Endothelial cell (in vitro differentiated cells): ENCODE measurements at places on chromosomes 6 and 20.

- DNase-seq = no peak
Observed at GRCh38 chr6:166939345-166939744, 17.0 kb downstream of the RNASET2 start.

DNA sequence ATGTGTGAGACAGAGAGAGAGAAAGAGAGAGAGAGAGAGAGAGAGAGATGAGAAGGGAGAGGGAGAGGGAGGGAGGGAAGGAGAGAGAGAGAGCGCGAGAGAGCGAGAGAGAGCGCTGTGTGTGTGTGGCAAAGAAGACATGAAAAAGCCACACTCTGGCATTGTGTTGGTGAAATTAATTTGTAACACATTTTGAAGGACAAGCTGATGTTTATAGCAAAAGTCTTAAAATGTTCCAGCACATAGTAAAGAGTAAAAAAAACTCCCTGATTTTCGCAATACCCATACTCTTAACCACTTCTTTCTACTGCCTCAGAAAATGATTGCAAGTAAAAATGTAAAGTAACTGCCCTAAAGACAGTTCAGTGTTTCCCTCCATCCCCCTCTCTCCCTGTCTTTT, 56.7 kb downstream of the SLC22A1 start:
- DNase-seq = no peak

DNA sequence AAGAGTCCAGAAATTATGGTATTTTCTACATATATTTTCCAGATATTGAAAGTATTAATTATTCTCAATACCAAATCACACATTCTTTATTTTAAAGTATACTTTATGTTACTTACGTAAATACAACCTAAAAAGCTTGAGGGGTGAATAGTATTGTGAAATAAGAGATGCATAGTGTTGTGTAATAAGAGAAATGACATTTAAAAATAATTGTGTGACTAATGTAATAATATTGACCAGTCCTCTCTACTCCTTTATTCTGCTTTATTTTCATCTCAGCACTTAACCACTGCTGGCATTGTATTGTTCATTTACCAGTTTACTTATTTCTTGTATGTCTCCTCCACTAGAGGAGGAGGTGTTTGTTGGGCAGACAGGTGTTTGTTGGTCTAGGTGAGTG, 135.6 kb downstream of the EYA4 start:
- DNase-seq = no peak

DNA sequence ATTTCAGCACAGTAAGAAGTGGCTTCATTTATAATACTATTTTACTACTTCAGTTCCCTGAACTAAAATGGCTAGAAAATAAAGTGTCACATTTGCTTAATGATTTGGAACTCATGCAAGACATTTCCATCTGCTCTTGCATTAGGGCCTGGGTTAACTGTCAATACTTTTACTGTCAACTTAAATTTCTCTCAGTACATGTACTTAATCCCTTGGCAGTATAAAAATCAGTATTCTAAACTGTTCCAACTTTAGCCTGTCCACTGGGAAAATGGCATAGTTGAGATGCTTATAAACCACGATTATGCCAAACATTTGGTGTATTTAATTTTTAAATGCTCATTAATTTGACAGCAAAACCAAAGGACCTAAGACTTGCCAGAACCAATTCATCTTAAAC, 154.5 kb downstream of the ASCC3 start:
- no peak for DNase-seq

DNA sequence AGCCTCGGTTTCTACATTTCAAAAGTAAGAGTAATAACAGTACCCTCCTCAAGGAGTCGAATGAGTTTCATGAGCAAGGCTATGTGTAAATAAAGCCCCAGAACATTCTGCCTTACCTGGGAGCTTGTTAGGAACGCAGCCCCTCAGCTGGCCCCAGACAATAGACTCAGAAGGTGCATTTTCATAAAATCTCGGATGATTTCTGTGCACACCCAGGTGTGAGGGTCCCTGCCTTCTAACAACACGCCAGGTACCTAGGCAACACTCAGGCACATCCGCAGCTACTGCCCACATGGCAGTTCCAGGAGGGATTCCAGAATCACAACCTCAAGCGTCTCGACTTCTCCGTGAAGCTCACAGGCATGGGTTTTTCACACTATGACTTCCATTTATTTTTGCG, 226.5 kb upstream of the CDH4 start:
- no peak for DNase-seq

GRCh38 chr6:149235130-149235561, 82.4 kb upstream of the TAB2 start:
- DNase-seq = no peak

- DNase-seq = no peak
Observed at GRCh38 chr6:156914181-156914580, 137.0 kb downstream of the ARID1B start.

DNA sequence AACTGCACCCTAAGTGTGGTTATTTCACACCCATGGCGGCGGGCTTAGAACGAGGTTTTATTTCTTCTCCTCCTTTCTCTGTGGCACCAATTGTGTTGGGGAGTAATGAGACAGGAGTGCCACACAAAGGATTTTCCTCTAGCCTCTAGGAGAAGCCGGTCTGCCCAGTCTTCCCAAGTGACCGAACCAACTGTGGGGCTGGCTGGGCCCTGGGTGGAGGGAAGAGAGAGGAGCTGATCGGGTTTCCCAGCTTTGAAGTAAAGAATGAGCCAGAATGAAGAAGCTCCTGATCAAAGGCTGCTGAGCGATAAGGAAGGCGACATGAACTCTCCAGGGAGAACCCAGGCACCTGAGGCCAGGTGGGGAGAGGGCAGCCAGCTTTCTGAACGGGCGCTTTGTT, 616.0 kb upstream of the BTBD3 start:
- no peak for DNase-seq
